CD4-positive, alpha-beta T cell treated with Interleukin-1 beta for 1 hour (primary cell): ENCODE measurements at places on chromosomes 6 and 20.
A peak's percentile ranks its signal among the peaks of the same experiment; 100 is the strongest.

DNA sequence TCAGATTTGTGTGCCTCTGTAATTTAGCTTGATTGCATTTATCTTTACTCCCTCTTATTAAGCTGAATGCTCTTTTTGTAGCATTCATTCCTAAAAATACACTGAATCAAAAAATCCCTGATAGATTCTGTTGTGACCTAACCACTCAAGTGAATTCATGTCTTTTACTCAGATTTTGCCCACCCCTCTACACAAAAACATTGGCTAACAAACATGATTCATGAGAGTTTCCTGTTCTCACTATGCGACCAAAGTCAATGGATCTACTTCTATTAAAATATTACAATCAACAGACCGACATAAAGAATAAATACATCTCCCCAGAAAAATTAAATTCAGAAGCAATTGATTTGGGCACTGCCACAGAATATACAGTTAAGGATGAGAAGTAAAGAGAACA lies 99.5 kb upstream of the THEMIS start:
- no peak for DNase-seq

DNA sequence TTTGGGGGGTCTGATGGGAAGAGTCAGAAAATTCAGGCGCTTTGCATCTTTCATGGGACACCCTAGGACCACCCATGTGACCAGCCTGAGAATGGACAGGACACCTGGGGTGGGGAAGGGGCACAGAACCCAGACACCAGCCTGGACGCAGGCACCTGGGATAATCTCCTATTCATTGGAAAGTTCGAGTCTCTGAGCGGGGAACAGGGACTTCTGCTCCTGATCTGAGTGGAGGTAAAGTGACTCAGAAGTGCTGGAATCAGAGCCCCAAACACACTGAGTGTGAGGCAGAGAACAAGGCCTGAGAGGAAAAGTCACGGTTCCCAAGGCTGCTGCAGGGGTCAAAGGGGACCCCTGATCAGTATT lies 1.4 kb downstream of the HLA-B start:
- DNase-seq: peak; percentile 31

DNA sequence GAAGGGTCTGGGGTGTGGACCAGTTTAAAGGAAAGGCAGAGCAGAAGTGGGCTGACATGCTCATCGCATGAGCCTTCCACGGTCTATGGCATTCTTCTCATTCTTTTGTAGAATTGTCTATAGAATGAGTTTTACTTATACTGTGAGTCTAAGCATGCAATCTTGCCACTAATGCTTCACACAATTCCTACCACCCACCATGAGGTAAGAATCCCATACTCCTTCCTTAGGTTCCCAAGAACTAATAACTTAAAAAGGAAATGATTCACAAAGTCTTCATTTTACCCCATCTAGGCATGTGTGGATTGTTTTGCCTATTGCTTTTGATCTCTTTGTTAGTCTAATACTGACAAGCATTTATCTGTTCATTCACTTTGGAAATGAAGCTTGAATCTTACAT lies 195.2 kb downstream of the LY86 start:
- DNase-seq: no peak

GRCh38 chr6:5401845-5402738 lies 140.8 kb downstream of the FARS2 start:
- no peak for DNase-seq

GRCh38 chr20:44001667-44002596 lies 87.3 kb downstream of the TOX2 start:
- DNase-seq: no peak

DNA sequence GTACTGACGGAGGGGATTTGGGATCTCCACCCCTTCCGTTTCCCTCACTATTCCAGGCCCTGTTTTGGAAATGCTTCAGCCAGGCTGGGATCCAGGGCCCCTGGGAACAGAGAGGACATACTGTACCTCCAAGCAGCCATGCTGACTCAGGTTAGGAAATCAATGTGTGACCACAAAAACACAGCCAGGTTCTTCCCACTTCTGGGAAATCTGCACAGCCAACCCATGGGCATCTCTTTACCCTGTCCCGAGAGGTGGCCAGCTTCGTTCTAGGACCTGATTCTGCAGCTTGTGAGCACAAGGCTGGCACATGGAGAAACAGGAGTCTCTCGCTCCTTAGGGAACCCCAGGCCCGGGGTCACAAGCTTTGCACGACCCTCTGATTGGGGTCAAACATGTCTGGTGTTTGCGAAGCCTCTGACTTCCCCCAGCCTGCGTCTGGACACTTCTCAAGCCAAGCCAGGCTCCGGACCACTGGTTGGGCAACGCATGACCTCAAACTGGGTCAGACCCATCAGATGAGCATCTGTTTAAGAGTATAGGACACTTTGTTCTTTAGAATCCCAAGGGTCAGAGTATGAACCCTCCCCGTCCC lies 8.3 kb upstream of the TTPAL start:
- no peak for DNase-seq
